ENCODE measurements at places on chromosomes 2 and 18.
A peak's percentile ranks its signal among the peaks of the same experiment; 100 is the strongest.

- peak; percentile 64 for DNase-seq
Measured at GRCh38 chr18:4264347-4264791, 190.7 kb downstream of the DLGAP1 start.

DNA sequence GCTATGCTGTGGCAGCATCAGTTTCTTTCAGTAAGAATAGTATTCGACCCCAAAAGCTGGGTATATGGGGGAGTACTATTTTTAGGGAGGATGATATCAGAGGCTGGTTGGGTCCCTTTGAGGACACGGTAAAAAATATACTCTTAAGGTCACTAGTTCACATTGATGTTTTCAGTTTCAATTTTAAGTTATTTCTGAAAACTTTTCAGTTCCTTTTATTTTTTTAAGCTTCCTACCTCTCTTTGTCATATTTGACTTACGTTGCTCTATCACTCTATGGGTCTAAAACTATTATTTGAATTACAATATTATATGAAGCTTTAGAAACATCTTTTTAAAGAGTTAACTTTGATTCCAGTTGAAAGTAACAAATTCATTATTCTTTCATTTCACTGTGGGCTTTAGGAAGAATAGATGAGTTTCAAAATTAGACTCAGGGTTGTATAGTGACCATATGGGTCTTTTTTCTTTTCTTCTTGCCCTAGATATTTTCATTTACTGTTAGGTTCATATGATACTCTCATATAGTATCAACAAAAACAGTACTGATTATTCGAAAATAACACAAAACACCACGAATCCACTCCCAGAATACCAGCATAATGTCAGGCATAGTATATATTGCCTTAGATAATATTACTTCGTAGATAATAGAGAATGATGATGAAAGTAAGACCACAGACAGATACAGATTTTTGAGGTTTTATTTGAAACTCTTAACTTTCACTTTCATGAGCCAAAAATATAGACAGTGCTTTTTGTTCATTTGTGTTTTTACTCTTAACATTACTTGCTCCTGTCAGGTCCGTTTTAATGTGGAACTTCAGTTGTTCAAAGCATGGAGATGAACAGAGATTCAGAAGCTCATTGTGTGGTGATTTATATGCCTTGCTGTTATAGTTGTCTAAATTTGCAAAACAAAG lies 9.8 kb downstream of the RMDN2 start:
- DNase-seq: no peak

- no peak for DNase-seq
Measured at GRCh38 chr2:61425605-61426155, 45.2 kb downstream of the USP34 start.

DNA sequence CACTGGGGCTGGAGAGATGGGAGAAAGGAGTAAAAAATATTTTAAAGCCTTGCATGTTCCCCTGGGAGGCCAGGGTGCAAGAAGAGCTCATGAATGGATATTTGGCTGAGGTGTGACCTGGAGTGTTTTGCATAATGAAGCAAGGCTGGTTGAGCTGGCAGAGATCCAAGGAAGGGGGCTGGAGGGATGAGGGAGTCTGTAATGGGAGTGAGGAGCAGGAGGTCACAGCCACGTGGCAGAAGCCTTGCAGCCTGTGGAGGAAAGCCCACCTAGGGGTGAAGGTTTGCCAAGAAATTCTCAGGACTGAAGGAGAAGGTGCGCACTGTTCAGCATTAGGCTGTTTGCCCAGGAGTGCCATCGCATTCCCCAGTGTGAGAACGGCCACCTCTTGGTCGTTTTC lies 40.3 kb upstream of the ATP8B1 start:
- DNase-seq: no peak

- no peak for DNase-seq
Measured at GRCh38 chr18:57231864-57232263, 85.0 kb downstream of the BOD1L2 start.

DNA sequence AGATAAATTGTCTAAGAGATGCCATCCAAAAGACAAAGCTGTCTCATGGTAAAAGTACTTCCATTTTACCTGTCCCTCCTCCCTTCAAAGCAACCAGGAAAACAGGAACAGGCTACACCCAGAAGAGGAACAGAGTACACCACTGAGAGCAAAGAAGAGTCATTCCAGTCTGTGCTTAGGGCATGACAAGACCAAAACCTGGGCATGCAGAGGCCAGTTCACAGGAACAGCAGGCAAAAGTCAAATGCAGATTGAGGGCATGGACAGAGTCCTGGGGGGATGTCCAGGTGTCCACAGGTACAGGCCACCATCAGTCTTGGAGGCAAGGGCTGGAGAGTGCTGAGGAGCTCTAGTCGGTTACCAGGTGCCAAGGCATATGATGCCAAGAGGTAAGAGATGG lies 23.7 kb downstream of the PLEK start:
- DNase-seq: no peak

DNA sequence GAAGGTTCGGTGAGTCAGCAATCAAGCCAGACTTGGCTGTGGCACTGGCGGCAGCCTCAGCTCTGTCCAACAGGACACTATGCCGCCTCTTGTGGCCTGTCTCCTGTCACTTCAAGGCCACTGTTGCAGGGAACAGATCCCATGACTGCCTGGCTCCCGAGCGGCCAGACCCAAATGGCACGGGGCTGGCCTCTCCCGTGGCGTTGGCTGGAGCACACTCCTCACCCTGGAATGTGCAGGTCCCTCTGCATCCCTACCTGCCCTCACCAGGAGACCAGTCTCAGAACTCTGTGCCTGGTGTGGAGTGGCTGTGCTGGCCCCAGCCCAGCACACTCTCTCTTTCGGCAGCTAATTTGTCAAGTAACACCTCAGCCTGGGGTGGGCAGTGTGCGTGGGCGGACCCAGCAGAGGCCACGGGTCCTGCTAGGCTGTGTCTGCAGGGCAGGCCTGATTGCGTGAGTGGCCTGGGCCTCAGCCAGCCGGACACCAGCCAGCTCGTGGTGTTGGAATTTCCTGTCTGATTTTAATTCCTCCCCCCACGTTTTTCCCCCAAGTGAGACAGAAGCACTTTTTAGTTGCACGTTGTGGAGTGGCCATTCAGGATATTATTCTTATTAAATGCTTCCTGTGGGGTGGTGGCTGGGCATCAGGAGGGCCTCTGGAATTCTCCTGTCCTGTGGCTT lies 179.3 kb downstream of the GLI2 start:
- peak; percentile 73 for DNase-seq

GRCh38 chr2:68813596-68813995 lies 57.6 kb downstream of the BMP10 start:
- no peak for DNase-seq

DNA sequence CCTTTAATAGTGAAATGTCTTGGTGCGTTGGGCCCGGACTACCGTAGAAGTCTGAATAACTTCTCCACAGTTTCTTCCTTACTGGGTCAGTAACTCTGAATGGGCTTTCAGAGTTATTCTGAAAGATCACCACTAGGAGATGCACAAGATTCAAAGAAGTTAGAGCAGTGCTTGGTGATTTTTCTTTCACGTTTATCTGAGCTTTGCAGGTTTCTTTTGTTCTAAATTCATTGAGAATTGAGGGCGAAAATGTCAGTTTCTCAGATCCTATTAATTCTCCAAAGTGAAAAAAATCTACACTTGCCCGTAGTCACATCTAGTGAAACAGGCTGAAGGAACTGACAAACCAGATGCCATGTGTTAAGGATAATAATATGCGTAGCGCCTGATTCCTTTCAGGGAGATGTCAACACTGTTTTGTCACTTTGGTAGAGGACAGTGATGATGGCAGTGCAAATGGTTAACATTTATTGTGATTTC lies 70.1 kb downstream of the QPCT start:
- DNase-seq: no peak

DNA sequence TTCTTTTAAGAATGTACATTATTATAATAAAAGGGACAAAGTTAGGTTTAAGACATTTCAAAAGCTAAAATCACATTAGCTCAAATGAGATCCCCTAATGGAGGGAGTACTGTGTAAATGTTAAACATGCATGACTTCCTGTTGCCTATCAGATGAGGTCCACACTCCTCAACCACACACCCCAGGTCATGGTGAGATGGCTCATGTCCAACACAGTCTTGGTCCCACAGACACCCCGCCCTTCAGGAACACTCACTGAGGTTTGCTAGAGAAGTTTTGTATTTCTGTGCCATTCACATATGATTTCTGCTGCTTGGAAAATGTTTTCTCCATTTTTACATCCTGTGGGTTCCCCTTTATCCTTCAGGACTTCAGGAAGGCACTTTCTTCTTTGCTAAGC lies 491.0 kb downstream of the SOX11 start:
- no peak for DNase-seq

DNA sequence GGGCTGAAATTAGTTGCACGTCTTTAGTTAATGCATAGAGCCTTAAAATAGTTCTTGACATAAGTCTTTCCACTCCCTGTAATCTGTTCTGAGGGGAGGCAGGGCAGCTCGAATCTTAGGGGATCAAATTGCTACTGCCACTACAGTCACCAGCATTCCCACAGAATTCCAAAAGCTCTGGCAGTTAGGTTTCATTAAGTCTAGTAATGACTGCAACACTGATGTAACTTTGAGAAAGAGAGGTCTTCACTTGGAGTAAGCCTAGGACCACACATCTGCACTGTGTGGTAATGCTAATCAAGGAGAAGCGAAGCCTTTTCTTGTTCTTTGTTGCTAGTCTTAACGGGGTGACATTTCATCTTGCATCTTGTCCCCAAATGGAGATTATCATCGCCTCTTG lies 19.3 kb upstream of the NCK2 start:
- DNase-seq: no peak

DNA sequence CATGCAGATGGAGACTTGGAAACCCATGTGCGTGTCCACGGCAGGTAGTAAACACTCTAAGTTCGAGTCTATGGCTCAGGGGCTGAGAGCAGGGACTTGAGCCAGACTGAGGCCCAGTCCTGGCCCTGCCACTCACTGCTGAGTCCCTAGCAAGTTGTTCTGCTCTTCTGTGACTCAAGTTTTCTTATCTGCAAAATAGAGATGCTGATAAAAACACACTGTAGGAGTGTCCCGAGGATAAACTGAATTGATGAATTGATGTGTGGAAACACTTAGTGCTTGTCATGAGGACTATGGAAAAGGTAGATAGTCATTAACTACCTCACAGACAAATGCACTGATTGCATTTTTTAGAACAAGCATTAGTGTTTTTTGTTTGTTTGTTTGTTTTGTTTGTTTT lies 73.2 kb downstream of the BOLA3 start:
- DNase-seq: no peak

DNA sequence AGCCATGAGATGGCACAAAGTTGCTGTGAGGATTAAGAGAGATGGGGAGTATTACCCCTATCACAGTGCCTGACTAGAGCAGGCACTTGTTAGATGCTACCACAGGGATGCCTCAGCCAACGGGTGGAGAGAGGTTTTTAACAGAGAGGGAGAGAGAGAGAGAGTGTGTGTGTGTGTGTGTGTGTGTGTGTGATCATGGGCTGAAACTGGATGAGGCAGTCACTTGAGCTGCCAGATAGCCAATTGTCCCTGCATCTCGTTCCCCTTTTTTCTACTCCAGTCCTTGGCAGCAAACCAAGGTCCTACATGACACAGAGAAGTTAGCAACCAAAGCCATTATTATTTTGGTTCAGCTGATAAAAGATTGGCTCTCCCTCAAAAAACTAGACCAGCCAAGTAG lies 3.0 kb downstream of the CD8A start:
- peak; percentile 39 for DNase-seq

DNA sequence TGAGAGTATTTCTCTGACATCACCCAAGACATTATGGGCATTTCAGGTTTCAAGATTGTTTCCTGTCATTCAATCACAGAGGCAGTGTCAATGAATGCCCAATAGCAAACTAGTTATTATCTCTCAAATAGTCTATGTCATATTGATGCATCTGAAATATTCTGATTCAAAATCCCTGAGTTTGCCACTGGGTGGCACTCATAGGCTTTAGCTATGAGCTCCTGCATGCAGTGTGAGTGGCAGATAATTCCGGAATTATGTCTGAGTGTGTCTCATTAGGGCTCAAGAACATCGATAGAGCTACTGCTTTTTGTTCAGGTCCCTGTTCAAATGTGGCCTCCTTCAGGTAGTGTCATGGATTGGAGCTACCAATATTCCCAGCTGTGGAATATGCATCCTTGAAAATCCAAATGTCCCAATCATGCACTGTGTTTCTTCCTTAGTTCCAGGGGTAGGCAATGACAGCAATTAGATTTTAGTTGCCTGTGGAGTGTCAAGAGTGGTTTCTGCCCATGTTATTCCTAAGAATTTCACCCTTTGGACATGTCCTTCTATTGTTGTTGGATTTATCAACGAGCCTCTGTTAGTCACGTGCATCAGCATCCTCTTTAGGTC lies 7.8 kb upstream of the OR6B3 start:
- no peak for DNase-seq

DNA sequence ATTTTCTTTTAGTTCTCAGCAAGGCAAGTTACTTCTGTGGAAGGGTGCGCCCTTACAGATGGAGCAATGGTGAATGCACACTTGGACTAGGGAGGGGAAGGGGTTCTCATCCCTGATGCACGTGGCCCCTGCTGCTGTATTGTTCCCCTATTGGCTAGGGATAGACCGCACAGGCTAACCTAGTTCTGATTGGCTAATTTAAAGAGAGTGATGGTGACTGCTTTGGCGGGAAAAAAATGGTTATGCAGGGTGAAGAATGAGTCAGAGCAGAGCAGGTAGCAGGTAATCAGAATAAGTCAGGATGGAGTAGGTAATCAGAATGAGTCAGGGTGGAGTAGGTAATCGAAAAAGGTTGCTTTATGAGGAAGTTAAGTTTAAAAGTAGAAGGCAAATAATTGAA lies 171.5 kb downstream of the MTCL1 start:
- no peak for DNase-seq

DNA sequence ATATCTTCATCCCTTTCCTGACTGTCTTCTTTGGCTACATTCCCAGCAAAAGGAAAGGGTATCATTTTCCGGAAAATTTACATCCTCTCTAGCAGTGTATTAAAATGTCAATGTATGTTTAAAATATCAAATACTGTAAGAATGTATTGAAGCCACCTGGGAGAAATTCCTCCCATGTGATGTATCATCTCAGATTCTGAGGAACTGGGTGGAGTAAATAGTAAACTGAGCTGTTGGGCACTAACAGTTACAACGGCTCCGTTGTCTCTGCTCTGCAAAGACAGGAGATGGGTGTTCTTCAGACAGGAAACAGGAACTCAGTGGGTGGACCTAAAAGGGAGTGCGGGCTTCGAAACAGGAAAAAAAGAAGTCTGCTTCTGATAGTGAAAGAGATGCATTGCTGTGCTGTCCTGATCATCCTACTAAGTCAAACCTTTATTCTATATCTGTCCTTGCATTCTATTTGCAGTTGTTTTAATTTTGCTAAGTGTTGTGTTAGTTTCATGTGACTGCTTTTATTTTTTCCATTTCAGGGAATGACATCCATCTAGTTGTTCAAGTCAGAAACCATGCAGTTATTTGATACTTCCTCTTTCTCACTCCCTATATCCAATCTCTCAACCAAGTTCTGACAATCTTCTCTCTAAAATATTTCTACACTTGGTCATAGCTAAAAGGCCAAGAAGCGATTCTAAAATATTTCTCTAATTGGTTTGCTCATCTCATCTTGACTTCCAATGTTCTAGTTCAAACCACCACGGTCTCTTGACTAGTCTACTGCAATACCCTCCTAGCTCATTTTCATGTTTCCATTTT lies 19.4 kb downstream of the DOK1 start:
- no peak for DNase-seq

- DNase-seq: no peak
Measured at GRCh38 chr2:190582736-190583506, 48.4 kb upstream of the NEMP2 start.

All from right hindlimb (tissue), 1 donor.